ENCODE measurements at places on chromosomes 5 and 9.

DNA sequence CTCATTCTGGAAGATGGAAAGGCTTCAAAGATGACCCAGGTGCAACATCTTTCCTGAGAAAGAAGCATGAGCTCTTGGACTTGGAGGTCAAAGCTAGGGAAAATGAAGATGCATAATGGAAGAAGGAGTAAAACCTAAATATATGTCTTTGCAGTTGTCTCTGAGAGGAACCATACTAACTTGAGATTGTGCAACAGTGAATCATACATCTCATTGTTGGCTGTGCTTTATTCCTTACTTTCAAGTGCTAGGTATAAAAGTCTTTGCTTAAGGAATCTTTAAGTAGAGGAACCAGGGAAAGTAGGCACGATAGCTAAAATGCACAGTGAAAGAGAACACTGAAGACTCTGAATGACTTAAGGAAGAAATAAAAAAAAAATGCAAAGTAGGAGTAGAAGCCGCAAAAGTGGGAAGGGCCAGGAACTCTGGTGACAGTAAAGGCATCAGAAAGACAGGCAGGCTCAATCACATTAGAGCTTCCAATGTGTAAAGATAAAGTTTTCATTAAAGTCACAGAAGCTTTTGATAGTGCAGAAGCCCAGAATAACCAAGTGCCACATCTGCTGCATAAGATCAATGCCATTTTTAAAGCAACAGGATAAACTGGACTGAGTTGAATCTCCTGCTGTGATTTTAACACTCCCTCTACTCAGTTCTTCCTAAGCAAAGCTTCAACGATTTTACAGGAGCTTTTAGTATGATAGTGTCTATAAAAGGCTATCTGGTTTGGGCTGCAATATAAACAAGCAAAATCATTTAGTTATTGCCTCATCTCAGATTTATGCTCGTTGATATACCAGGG lies 432.3 kb upstream of the EDIL3 start:
- no peak for DNase-seq

- DNase-seq: no peak
Measured at GRCh38 chr5:170541146-170541769, 37.4 kb downstream of the KCNIP1 start.

GRCh38 chr9:131524665-131525315 lies 6.3 kb downstream of the UCK1 start:
- no peak for DNase-seq

DNA sequence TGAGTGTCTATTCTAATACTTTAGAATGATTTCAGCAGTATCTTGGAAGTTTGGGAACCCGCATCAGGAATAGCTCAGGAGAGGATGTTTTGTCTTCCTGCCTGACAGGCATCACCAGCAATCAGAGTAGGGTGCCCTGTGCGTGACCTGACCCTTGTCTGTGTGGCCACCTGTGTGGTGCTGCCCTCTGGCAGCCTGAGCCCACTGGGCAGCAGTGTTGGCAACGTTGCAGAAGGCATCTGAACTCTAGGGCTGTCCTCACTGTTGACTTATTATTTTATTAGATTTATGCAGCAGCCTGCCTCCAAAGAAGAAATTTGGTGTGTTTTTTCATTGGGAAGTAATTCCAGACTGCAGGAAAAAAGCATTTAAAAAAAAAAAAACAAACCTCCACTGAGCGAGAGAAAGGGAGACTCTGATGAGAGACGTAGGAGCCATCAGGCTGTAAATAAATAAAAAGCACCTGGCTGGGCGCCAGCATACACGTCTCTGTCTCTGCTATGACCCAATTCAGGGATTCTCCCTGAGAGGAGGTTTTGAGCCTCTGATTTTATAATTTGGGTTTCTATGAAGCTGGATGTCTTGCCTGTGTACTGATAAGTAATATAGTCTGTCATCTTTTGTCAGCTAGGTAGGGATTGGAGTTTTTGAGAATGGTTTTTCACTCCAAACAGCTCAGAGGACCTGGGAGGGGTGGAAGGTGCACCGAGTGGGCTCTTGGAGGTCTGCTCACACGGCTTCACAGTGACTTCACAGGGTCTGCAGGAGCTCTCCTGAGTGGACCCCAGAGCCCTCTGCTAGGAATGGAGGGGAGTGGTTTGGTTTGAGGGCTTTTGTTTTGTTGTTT lies 49.0 kb downstream of the FAM78A start:
- no peak for DNase-seq

GRCh38 chr5:74433255-74433895 lies 207.2 kb downstream of the ENC1 start:
- DNase-seq: no peak

DNA sequence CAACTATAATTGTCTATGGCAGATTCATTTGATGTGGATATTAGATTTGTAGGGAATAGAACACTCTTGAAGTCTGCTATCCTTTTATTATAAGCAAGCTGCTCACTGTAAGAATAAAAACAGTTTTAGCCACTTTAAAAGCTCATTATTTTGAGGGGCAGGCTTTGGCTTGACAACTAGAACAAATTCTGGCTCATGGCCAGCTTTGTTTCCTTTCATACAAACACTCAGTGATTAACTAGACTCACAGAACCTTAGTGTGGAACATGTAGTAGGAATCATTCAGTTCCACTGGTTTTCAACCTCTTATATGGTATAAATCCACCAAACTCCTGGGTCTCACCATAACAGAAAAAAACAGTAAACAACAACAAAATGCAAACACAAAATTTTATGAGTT lies 27.4 kb upstream of the CEP120 start:
- DNase-seq: no peak

GRCh38 chr9:68947015-68947414 lies 66.9 kb downstream of the PRKACG start:
- DNase-seq: no peak

DNA sequence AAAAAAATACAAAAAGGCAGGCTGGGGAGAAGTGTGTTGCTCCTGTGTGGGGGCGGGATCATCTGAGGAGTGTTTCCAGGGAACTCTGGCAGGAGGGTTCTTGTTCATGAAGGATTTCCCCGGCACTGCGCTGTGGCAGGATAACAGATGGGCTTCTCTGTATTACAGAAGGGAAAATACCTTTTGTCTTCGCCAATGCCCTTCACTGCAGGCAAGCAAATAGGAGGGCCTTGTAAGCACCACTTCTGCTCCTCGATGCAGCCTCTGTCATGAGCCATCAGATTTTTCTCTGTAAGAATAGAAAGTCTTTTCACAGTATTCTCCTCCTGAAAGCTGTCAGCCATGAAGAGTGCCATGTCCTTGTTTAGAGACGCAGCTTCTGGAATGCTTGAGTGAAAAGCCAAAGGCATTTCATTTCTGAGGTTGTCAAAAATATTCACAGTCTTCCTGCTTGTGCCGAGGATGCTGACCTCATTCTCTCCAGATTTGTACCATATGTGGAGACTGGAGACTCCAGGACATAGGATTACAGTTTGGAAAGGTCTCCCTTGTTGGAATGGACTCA lies 294.0 kb downstream of the YTHDC2 start:
- DNase-seq: no peak

DNA sequence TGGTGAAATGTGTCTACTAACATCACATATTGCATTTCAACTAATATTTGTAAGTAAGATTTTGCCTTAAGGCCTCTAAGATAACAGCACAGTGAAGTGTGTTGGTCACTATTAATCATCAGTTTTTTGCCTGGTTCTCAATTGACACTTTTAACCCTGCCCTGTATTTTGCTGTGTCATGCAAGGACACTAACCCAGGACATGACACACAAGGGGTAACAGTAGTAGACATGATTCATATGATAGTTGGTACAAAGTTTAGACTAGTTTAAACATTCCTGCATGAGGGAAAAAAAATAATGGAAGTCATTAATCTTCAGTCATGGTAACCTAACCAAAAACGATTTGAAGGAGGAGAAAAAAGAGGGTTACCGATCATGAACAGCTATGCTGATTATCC lies 207.0 kb downstream of the DEPDC1B start:
- DNase-seq: no peak

Measured in stimulated activated CD8-positive, alpha-beta memory T cell treated with anti-CD3 and anti-CD28 coated beads, Interleukin-4, amount 100 ng/mL, for 1 hour (primary cell).